ENCODE measurements at places on chromosomes 3 and 15.

- DNase-seq, result no peak
These were observed 64.8 kb upstream of the HEG1 start for GRCh38 chr3:125120379-125121122.

DNA sequence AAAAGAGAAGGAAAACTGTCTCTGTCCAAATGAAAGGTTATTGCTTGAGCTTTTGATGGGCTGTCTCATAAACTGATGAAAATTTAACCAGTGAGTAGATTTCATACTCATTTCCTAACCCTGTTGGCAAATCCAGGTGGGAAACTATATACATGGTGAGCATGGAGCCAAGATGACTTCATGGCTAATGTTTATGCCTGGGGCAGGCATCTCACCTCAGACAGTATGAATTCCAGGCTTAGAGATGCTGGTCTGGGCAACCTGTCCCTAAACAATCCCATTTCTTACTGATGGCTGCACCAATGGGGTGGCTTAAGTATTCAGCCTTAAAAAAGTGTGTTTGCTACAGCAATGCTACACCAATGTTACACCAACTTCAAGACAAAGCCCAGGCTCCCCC lies 58.1 kb downstream of the SLTM start:
- DNase-seq, result no peak

- no peak for DNase-seq
These were observed 43.5 kb downstream of the SLC41A3 start for GRCh38 chr3:126040386-126040785.

- no peak for DNase-seq
These were observed 156.2 kb downstream of the CLSTN2 start for GRCh38 chr3:140091143-140091542.

DNA sequence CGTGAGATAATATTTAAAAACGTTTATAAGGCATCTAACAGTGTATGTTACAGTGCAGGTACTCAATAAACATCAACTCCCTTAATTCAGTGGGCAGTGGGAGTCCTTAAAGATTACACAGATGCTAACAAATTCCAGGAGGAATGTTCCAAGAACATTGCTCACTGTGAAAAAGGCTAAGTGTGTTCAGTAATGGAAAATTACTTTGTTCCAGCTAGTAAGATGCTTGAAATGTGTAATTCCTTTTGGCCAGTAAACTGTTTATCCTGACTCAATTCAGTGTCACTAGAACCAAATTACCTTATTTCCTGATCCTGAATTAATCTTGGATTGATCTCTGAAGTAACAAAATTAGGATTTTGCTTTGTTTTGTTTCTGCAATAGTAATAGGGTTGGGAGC lies 54.2 kb upstream of the SEMA6D start:
- DNase-seq, result no peak

- no peak for DNase-seq
These were observed 67.1 kb upstream of the CHD2 start for GRCh38 chr15:92833106-92833433.

DNA sequence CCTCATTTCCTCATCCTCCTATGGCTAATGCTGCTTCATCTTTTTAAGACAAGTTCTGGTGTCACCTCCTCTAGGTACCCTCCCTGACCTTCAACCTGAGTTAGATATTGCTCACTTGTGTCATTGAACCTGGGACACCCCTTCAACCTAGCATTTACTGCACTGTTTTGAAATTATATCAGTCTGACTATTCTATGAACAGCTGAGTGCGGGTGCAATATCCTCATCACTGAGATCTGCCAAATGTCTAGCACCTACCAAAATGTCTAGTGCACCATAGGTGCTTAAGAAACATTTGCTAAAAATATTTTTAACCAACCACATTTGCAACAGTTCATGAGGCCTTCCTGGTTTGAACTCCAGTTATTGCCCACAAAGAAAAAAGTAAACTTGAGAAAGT lies 34.5 kb downstream of the RETNLB start:
- DNase-seq, result no peak
